Brain microvascular endothelial cell (primary cell): ENCODE measurements at places on chromosomes 7 and 10.
A peak's percentile ranks its signal among the peaks of the same experiment; 100 is the strongest.

DNA sequence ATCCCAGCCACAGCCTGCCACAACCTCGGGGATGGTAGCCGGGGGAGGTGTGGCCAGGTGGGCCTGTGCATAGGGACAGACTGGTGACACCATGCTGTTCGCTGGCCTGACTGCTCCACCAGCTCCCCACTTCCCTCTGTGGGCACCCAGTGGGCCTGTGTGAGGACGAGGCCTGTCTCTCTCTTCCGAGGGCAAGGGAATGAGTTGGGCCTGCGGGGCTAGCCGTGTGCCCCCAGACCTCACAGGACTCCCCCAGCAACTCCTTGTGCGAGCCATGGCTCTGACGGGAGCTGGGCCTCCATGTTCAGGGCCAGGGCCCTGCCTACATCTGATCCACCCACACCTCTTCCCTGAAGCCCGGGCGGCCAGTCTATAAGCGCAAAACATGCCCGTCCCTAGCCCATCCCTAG, 40.5 kb downstream of the PWWP2B start:
- no peak for DNase-seq

- peak; percentile 86 for DNase-seq
Measured at GRCh38 chr10:62264702-62265436, 3.8 kb downstream of the RTKN2 start.

- DNase-seq = no peak
Measured at GRCh38 chr7:39301543-39301942, 264.7 kb upstream of the YAE1 start.

- no peak for DNase-seq
Measured at GRCh38 chr10:70512149-70512639, 33.6 kb downstream of the PALD1 start.

DNA sequence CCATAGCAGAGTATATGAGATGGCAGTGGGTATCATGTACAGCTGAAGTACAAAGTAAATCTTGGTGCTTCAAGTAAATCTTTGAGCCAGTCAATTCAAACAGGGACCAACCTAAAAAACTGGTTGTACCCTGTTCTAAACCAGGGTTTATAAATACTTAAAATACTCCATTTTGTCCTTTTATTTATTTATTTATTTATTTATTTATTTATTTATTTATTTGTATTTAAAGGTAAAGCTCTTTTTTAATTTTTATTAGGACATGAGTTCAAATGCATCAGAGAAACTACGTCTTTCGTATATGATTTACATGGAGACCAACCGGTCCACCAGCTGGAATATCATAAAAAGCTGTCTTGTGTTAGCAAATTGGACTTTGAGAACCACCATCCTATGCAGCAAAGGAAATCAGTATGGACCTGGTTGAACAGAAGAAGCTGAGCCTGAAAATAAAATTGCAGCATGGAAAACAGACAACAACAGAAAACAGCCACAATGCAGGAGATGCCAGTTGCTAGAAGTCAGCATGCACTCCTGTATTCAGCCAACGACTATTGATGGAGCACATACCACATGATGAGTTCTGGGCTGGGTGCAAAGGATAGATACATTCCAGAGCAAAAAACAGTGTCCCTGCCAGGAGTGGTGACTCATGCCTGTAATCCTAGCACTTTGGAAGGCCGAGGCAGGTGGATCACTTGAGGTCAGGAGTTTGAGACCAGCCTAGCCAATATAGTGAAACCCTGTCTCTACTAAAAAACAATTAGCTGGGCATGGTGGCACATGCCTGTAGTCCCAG, 60.0 kb downstream of the PLXNA4 start:
- DNase-seq = peak; percentile 5

- DNase-seq = no peak
Measured at GRCh38 chr7:67493366-67493765, 496.7 kb downstream of the TYW1 start.

- DNase-seq = no peak
Measured at GRCh38 chr7:3861386-3861785, 560.3 kb downstream of the SDK1 start.

DNA sequence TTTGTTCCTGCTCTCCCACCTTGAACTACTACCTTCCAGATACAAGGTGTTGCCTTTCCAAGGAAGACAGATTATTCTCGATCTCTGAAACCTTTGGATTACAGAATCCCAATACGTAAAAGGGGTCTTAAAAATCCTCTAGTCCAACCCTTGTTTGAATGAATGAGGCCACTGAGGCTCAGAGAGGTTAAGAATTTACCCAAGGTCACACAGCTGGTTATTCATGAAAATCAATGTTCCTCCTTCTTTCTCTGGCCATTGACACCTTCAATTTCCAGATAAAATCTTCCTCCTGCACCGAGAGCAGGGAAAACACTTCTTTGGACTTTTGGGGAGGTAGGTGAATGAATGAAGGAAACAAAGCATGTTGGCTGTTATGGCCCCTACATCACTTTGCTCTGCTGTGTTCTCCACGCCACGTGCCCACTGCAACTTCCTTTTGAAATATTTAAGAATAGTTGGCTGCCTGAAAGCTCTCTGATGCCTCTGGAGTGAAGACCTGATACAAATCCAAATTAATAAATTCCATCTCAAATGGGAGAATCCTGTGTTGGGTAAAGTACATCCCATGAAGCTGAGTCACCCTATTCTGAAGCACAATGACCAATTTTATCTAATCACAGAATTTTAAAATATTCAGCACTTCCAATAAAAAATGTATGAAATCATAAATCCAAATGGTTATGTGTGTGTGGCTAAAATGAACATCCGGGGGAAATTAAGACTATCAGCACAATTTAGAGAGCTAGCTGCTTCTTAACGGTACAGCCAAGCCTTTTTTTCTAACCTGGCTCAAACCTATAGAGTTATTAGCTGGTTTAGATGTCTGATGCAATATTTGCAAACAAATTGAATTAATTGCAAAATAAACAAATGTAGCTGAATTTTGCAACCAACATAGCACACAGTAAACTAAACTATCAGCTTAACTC, 7.3 kb downstream of the SVIL start:
- DNase-seq = peak; percentile 47

DNA sequence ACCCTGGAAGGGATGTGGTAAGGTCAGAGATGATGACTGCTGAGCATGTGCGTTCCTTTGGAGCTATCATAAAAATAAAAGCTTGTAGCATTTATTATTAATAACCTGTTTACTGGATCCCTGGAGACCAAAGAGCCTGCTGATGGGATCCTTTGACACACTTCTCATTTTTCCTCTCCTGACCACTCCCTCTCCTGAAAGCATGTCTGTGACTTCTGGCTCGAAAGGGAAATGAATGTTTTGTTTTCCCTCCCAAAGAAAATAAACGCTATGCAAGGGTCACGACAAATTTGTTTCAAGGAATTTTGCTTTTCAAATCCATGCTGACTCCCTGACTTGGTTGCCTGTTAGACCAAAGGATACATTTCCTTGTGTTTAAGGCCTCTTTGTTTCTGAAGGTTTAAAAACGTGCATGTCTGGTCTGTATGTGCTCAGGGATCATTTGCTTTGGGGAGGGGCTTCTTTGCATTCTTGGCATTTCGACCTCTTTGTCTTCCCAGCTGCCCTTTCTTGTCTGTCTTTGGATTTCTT, 185.1 kb upstream of the AGK start:
- peak; percentile 2 for DNase-seq

DNA sequence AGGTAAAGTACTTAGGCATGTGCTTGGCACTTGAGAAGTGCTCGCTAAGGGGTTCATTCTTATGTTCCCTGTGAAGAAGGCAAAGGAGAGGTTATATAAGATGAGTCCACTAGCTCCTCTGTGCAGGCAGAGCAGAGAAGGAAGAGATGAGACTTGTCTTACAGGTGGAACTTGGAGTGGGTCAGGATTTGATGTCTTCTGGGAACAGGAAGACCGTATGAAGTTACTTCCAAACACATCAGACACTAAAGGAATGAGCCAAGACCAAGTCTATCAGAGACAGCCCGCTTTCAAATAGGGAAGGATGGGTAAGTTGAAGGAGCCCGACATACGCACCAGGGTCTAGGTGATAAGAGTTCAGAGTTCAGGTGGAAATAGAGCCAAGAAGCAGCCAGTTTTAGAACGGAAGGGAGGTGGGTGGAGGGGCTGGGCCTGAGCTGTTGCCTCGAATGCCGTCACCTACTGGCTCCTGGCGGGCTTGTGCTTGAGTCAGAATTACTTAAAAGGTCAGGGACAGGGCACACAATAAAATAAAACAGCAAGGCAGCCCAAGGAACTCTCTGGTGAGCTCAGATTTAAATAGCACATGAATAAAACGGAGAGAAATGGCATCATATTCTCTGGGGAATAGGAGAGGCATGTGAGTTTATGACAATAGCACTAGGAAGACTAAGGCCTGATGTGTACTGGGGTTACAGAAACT, 56.1 kb upstream of the GRB10 start:
- DNase-seq = peak; percentile 96

- no peak for DNase-seq
Measured at GRCh38 chr10:44396671-44397191, 11.8 kb upstream of the CXCL12 start.

DNA sequence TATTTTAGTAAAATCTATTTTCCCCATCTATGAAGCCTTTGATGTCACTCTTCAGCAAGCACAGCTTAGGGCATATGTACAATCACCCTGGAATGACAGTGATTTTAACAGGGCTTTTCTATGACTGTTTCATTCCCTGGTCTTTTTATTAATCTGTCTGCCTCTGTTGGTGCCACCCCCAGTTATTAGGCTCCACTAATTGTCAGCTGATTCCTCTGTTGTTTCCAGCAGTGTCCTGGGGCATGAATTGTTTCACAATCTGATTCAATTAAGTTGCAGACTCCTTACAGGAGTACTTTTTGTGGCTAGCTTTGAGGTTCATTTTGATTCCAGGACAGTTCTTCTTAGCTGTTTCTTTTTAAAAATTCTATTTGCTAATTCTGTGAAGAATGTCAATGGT, 38.6 kb downstream of the MYO3A start:
- DNase-seq = no peak
